ENCODE measurements at places on chromosomes 7 and 10.

DNA sequence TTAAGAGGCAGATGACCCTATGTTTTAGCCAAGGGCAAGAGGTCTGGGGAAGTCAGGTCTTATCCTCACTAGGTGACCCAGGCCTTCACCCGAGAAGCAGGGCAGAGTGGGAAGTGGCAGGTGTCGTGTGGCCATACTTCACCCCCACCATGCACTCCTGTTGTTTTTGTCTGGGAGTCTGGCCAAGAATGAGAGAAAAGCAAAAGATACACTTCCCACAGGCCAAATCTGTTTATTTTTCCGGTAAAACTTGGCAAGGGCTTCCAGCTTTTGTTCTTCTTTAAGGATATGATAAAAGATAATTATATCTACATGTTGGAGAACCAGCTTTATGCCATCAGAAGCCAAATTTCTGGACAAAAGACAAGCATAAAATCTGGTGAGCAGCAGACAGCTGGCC is 137.4 kb upstream of the CDC14C start:
- no peak for DNase-seq

DNA sequence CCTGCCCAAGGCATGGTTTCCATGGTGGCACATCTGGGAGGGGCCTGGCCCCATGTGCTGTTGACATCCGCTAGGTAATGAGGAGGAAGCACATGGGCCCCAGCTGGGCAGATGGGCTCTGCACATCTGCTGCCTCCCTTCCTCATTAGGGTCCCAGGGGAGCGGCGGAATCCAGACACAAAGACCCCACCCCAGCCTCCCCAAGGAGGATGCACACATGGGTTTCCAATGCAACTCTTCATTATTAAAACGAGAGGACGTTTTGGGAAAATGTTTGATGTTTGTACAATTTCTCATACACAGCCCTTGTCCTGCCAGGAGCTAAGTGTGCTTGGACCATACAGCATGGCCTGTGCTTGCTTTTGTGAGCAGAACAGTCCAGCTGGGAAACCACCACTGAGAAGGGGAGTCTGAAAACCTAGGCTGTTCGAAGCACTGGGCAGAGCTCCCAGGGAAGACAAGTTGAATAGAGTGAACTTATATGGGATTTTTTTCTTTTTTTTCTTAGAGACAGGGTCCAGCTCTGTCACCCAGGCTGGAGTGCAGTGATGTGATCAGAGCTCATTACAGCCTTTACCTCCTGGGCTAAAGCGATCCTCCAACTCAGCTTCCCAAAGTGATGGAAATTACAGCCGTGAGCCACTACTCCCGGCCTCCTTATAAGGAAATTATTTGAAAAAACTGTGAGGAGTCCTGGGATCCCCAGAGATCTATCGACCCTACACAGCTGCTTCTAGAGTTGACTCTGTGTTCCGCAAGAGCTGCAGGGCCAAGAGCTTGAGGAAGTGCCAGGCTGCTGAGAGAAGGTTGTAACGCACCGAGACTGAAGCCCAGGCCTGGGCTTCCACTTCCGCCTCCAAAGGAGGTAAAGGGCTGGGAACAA is 23.4 kb downstream of the FAM107B start:
- DNase-seq = peak; percentile 80

GRCh38 chr10:133358162-133358924 is 524 bp upstream of the FUOM start:
- DNase-seq = no peak

- DNase-seq = no peak
These were observed 87.7 kb downstream of the ST7 start for GRCh38 chr7:117041007-117041406.

GRCh38 chr10:126422567-126422966 is 34.3 kb upstream of the ADAM12 start:
- DNase-seq = no peak

GRCh38 chr10:132347211-132347930 is 15.4 kb downstream of the LRRC27 start:
- DNase-seq = no peak

- no peak for DNase-seq
These were observed 471.9 kb upstream of the CELF2 start for GRCh38 chr10:10545771-10546170.

DNA sequence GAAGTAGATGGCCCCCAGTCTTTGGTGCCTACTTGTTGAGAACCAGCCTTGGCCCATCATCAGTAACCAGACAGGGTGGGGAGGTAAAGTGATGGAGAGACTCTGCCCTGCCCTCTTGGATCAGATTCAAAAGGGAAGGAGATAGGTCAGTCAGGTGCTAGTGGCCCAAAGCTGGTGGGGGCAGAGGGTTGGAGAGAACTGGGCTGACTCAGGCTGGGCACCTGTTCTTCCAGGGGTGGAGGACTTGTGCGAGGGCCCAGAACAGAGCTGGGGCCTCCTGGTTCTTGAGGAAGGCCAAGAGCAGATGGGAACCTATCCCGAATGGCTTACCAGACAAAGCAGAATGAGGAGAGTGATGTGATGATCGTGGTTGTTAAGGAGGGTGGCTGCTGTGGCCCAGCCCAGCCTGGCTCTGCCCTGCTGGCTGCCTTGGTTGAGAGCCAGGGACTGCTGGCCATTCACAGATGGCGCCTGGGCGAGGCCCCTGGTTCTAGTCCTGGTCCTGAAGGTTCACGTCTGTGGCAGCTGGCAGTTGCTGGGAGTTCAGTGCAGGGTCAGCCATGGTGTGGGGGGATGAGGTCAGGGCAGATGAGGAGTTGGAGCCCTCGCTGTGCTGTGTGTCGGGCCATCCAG is 36.6 kb downstream of the PALD1 start:
- no peak for DNase-seq

- DNase-seq = no peak
These were observed 205.0 kb downstream of the TFEC start for GRCh38 chr7:115825456-115826115.

GRCh38 chr10:13775786-13776775 is 189.3 kb downstream of the PRPF18 start:
- no peak for DNase-seq

DNA sequence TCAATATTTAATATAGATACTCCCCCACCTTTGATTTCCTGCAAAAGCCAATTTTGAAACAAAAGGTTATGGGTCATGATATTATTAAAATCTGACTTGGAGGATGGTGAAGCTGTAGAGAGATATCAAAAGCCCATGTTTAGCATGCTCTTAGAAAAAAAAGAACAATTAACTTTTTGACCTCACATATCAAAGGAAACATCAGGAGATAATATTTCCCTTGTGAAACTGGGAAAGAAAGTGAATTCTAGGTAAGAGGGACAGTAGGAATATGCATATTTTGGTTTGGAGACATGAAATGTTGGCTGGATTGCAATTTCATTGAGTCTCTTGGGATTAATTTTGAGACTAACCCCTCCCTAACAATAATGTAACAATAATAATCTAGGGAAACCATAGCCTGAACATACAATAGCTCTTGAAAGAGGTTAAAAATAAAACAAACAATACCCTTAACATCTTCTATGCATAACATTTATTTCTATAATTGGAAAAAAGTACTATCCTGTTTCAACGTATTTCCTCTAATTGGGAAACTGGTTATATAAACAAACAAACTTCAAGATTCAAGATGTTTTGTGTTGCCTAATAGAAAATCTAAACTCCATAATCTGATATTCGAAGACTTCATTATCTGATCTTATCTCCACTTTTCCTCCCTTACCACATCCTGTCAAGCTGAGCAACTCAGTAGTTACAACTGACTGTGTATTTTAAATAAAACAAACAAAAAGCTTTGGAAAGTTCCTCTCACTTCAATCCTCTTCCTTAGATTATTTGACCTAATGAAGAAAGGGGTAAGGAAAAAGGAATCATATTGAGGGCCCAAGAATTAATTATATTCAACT is 14.8 kb downstream of the TMEM26 start:
- no peak for DNase-seq

DNA sequence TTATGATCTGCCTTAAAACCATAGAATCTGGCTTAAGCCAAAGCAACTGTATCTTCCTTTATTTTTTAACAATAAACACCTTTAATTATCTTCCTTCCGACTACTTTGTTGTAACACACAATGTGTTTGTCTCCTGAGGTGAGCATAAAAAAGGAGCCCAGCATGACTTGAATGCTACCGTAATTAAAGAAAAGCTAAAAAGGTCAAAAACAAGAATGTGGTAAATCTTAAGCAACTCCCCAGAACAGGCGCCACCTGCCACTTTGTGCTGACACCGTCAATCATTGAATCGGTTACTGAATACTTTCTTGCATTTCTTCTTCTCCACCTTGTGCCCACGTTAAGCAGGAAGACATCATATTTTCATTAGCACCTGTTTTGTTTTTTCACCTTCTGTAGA is 569.9 kb upstream of the C7orf33 start:
- DNase-seq = no peak

DNA sequence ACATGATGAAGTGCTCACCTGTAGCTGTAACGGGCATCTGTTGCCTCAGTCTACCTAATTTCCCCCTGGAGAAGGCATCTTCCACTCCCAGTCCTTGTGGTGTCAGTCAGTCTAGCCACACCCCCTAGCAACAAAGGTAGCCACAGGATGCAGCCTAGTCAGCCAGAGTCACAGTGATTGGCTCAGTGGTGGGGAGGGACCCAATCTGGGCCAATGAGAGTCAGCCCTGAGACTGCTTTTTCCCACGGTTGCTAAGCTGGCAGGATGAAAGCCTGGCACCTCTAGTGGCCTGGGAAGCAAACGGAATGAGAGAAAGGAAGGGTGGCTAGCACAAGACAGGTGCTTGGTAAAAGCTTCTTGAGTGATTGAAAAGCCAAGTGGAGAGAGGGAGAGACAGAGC is 118.6 kb downstream of the SH3PXD2A start:
- DNase-seq = no peak

DNA sequence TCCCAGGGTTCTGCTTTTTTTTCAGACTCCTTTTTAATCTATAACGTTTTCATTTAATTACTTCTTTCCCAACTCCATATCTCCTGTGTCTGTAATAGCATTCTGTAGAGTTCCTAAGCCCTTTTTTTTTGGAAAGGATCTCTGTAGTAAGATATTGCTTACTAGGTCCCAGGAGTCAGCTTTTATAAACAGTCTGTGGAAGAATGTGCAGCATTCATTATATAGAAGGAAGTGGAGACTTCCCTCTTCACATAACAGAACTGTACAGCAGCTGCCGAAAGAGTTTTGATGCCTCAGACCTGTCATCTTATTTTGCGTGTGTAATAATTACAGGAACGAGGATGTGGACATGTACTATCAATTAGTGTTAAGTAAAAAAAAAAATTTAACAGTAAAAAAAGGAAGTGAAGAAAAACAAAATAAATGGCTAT is 7.4 kb upstream of the STEAP4 start:
- no peak for DNase-seq

DNA sequence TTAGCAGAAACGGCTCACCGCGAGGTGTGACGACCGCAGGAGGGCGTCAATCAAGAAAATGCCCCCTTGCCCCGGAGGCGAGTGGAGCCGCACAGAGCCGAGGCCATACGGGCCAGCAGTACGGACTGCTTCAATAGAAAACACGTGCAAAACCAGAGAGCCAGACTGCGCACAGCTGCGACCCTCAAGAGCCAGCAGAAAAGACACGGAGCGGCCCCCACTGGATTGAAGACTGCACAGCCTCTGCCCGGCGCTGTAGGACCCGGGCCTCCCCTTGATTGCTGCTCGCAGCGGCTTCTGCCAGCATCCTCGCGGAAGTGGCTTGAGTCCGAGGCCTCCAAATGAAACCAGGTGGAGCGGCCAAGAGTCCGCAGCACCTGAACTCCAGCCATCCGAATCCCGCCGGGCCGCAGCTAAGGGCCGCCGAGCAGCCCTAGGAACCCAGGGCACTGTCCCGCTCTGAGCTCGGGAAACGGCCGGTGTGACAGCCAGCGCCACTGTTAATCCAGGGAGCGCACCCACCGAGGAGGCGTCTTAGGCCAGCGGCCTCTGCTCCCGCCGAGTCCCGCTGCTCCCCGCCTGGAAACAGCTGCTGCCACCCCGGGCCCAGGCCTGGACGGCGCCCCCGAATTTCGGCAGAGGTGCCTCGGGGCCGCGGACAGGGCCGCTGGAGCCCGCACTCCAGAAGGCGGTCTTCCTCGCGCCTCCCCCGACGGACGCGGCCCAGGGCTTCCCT is 660 bp upstream of the HHEX start:
- DNase-seq = peak; percentile 74

DNA sequence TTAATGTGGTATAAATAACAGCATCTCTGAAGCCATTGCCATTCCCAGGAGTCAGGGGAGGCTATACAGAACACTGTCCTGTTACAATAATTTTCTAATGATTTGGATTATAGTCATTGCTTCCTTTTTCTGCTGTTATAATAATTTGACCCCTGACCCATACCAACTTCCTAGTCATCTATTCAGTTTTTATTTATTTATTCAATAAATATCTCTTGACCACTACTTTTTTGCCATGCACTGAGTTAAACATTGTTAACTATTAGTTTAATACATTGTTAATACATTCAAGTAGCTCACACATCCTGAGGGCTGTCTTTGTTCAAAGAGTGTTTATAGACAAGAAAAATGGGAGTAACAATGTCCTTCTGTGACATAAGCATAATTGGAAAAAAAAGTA is 235.5 kb upstream of the MEOX2 start:
- no peak for DNase-seq

- peak; percentile 80 for DNase-seq
These were observed 221.3 kb downstream of the ARHGAP12 start for GRCh38 chr10:31707093-31708039.

DNA sequence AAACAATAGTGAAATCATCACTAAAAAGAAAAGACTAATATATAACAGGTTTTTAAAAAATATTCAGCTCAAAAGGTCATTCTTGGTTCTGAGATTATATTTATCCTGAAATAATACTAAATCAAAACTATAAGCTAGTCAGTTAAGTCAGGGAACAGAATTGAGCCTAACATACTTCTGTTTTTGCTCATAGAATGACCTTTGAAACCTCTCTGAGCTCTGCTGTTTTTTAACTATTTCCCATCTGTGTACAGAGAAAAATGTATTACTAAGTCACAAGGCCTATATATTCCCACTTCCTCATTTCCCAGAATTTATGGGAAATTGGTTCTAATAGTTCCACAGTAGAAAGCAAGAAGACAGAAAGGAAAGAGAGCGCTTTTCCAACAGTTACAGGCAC is 346.8 kb upstream of the ETV1 start:
- DNase-seq = no peak

DNA sequence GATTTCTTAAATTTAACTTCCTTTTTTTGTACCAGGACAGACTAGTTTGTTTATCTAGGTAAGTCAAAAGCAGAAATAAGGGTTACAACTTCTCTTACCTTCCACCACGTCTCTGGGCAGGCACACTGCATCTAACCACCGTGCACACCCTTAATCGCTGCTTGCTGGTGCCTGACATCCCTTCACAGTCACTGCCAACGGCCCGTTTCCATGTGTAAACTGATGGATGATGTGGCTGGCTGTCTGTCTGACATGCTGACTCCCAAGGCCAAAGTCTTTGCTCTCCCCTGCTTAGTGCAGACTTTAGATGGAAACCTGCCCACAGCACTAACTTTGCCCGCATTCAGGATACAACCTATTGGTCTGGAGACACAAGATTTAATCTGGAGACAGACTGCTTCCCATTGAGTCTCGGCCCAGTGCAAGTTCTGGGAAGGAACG is 1.1 kb downstream of the TMEM273 start:
- DNase-seq = peak; percentile 66

GRCh38 chr10:17290226-17290625 is 62.2 kb downstream of the VIM start:
- no peak for DNase-seq

Data from coronary artery (tissue), 2 donors.